ENCODE measurements at places on chromosomes 1 and 21. TPM values are rescaled to one million over a fixed set of nuclear protein-coding genes. Genes with fewer than 3 reads are reported as not detected.

GRCh38 chr1:151849871-151850270 is 3.6 kb downstream of the THEM5 start:
- DNase-seq = no peak
- no peaks in the 10 kb centered on the region for H3K36me3 ChIP-seq
- H3K27me3 ChIP-seq = no peaks in the 10 kb centered on the region
- peaks cover 8% of the 10 kb centered on the region for H3K4me1 ChIP-seq

DNA sequence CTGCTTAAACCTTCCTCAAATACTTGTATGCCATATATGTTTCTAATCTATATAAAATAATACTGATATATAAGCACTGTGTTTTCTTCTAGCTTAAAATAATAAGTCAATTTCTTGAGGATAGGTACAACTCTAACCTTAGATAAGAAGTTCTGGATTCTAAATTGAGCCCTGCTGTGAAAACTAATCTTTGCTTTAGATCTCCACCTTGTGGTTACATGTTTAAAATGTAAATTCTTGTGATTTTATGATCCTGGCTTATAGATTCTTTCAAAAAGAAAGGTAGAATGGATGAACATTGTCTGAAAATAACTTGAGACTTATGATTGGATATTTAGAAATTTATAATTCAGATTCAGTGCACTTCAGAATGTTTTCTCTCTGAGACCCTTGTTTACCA is 38.9 kb upstream of the HMCN1 start:
- H3K4me1 ChIP-seq = peaks cover 15% of the 10 kb centered on the region
- no peaks in the 10 kb centered on the region for H3K27me3 ChIP-seq
- no peaks in the 10 kb centered on the region for H3K36me3 ChIP-seq
- no peak overlapping the region for H3K4me3 ChIP-seq
- no peak overlapping the region for H3K27ac ChIP-seq
- DNase-seq = no peak

- H3K27me3 ChIP-seq = peaks cover 12% of the 10 kb centered on the region
- peak overlapping the region; percentile 57 for H3K27ac ChIP-seq
- no peak for DNase-seq
- H3K4me3 ChIP-seq = peak overlapping the region; percentile 25
These were observed 391 bp upstream of the KIAA1614 start for GRCh38 chr1:180912211-180912800.

DNA sequence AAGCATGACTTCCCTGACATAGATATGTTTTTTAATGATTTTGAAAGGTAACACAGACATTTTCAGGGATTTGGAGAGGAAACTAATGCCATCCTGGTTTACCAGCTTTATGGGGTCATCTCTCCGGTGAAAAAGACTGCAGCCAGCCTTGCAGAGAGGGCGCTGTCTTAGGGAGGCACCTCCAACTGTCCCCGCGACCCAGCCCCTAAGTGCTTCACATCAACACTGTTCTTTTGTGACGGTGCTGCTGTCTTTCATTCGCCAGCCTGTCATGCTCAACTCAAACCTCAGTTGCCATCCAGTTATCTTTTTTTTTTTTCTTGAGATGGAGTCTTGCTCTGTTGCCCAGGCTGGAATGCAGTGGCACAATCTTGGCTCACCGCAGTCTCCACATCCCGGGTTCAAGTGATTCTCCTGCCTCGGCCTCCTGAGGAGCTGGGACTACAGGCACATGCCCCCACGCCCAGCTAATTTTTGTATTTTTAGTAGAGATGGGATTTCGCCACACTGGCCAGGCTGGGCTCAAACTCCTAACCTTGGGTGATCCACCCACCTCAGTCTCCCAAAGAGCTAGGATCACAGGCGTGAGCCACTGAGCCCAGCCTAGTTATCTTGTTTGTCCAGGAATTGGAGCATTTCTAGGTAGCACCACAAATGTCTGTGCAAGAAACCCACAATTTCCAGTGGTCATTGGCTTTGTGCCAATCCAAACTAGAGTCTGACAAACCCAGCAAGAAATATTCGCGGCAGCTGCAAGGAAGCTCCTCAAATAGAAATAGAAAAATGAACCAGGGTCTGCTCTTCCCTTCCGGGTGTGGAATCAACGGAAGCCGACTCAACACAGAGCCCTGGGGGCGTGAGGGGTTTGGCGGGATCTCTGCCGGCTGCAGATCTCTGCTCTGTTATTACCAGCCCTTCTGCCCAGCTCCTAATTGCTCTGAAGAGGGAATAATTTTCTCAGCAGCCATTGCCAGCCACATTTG is 24.2 kb downstream of the PDE9A start:
- H3K27me3 ChIP-seq = no peaks in the 10 kb centered on the region
- H3K4me3 ChIP-seq = no peak overlapping the region
- H3K27ac ChIP-seq = no peak overlapping the region
- DNase-seq = no peak

GRCh38 chr1:225440380-225441221 is 12.8 kb upstream of the LBR start:
- DNase-seq = peak; percentile 59
- no peaks in the 10 kb centered on the region for H3K36me3 ChIP-seq
- peaks cover 54% of the 10 kb centered on the region for H3K4me1 ChIP-seq
- peak overlapping the region; percentile 20 for H3K27ac ChIP-seq

- no peak overlapping the region for H3K27ac ChIP-seq
- H3K27me3 ChIP-seq = no peaks in the 10 kb centered on the region
- H3K36me3 ChIP-seq = no peaks in the 10 kb centered on the region
- DNase-seq = no peak
- H3K4me1 ChIP-seq = no peaks in the 10 kb centered on the region
These were observed 3.3 kb upstream of the SLAMF8 start for GRCh38 chr1:159823406-159823805.

DNA sequence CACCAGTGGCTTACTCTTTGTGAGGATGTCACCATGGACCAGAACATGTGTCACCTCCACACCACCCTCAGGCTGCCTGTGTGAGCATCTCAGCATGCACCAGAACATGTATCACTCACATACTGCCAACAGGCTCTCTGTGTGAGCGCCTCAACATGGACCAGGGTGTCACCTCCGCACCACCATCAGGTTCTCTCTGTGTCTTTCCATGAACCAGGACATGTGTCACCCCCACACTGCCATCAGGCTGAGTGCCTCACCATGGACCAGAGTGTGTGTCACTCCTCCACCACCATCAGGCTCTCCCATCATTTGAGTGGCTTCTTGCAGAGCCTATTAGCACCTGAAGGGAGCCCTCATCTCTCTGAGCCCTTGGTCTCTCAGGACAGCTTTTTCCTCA is 125.2 kb downstream of the ZNF648 start:
- DNase-seq = no peak
- no peak overlapping the region for H3K4me3 ChIP-seq
- no peaks in the 10 kb centered on the region for H3K36me3 ChIP-seq
- no peaks in the 10 kb centered on the region for H3K27me3 ChIP-seq

DNA sequence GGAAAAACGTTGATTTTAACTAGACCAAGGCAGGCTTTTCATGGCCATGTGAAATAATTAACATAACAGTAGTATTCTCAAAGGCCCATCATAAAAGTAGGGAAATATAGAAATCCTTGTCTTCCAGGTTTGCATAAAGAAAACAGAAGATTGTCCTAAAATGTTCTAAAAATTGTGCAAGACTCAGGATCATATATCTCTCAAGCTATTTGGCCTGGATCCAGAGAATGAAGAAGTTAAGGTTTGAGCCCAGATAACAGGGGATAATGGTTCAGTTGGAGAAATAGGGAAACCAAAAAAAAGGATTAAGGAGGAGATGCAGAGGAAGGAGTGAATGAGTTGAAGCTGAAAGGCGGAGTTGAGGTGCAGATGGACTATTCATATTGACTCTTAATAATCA is 555.5 kb upstream of the NR5A2 start:
- H3K4me1 ChIP-seq = no peaks in the 10 kb centered on the region
- H3K27ac ChIP-seq = no peak overlapping the region
- H3K36me3 ChIP-seq = no peaks in the 10 kb centered on the region
- H3K4me3 ChIP-seq = no peak overlapping the region

DNA sequence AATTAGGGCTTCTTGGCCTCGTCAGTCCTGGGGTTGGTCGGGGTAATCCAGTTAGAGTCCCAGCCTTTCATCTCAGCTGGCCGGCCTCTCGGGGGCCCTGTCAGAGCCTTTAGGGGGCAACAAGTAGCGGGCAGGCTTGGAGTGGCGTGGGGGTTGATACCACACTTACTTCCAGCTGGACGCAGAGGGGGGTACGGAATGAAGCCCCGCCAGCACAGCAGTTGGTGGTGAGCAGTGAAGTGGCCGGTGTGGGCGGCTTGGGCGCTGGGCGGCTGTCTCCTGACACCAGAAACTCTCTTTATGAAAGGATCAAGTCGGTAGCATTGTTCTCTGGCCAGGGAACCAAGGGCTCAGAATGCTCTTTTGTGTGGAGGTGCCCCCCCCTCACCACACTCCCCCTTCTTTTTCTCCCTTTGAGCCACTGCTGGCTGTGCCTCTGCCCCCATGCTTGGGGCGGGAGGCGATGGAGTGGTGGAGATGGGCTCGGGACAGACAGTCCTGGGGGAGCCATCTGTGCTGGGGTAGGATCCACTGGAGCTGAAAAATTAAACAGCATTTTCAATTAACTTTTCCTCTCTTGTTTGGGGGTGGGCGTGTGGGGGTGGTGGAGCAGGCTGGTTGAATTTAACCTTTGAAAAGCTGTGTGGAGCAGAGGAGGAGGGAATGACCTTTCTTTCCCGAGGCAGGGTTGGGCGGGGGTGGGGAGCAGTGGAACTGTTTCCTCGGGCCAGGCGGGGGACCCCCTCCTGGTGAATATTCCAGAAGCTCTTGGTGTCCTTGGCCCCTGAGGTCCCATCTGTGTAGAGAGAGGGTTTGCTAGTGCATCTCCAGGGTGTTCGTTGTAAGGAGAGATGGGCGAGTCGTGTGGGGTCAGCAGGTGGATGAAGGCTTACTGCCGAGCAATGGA is 102.7 kb downstream of the RNF220 start:
- H3K27ac ChIP-seq = no peak overlapping the region
- no peak for DNase-seq
- no peak overlapping the region for H3K4me3 ChIP-seq
- H3K4me1 ChIP-seq = no peaks in the 10 kb centered on the region
- peaks cover 3% of the 10 kb centered on the region for H3K27me3 ChIP-seq

- no peaks in the 10 kb centered on the region for H3K4me1 ChIP-seq
- H3K36me3 ChIP-seq = no peaks in the 10 kb centered on the region
- no peak overlapping the region for H3K4me3 ChIP-seq
- H3K27ac ChIP-seq = no peak overlapping the region
- H3K27me3 ChIP-seq = no peaks in the 10 kb centered on the region
These were observed 35.8 kb downstream of the GREM2 start for GRCh38 chr1:240575981-240576662.

GRCh38 chr1:23597635-23598388 is 38.5 kb upstream of the ID3 start:
- DNase-seq = no peak
- H3K27me3 ChIP-seq = no peaks in the 10 kb centered on the region

DNA sequence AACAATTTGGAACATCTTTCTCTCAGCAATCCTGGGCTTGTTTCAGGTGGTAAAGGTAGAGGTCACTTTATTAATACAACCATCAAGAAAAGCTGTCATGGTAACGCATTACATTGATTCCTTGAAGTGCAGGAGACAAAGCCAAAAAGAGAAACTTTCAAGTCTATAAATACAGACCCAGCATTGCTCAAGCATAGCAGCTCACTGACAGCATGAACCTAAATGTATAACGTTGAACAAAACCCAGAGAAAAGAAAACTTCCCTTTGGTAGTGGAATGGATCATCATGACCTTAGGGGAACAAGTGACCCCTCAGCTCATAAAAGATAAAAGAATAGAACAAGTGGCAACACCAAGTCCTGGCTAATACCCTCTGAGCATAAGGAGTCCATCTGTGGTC is 332.2 kb downstream of the NTNG1 start:
- H3K4me3 ChIP-seq = no peak overlapping the region
- no peaks in the 10 kb centered on the region for H3K4me1 ChIP-seq
- no peaks in the 10 kb centered on the region for H3K36me3 ChIP-seq
- no peak for DNase-seq

DNA sequence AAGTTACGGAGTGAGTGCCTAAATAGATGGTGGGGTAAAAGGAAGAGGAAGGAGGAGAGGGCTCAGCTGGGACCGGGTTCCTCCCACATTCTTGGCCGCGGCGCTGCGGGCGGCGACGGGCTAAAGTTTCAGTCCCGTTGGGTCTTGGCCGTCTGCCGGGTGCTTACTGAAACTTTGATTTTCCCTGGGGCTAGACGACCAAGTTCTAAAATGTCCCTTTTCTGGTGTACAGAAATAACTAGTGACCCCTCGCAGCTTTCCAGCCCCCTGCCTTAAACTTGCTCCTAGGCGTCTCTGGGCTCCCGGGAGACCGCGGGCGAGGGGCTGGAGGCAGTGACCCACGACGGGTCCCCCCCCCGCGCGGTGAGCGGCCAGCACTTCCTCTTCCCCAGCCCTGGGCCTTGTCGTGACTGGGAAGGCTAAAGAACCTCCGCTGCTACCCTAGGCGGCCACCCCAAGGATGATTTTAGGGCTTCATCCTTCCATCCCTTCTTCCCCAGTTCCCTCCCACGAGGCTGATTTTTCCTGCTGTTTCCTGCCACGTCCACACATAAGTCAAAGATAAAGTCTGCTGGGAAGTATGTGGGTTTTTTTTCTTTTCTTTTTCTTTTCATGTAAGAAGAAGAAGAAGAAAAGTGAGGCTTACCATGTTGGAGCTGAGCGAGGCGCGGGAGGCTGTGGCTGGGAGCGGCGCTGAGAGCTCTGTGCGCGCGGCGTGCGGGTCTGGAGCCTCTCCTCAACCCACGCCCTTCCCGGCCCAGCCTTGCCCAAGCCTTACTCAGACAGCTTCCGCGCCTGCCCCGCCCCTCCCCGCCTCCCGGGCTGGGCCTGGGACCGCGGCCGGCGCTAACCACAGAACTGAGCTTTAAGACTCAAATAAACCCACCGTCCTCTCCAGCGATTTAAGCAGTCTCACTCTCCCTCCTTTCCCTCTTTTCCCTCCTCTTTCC is at the start of gene S100A11:
Gene S100A11, minus strand, starts transcription at position 738 of the 950 bp plus-strand sequence. Its CDS starts 89 bp downstream, at position 649.
- peaks cover 28% of the 10 kb centered on the region for H3K4me1 ChIP-seq
- peaks cover 11% of the 10 kb centered on the region for H3K36me3 ChIP-seq
- H3K27me3 ChIP-seq = no peaks in the 10 kb centered on the region
- DNase-seq = peak; percentile 86
- peak within 1 kb of the TSS; percentile 5 for H3K4me3 ChIP-seq

DNA sequence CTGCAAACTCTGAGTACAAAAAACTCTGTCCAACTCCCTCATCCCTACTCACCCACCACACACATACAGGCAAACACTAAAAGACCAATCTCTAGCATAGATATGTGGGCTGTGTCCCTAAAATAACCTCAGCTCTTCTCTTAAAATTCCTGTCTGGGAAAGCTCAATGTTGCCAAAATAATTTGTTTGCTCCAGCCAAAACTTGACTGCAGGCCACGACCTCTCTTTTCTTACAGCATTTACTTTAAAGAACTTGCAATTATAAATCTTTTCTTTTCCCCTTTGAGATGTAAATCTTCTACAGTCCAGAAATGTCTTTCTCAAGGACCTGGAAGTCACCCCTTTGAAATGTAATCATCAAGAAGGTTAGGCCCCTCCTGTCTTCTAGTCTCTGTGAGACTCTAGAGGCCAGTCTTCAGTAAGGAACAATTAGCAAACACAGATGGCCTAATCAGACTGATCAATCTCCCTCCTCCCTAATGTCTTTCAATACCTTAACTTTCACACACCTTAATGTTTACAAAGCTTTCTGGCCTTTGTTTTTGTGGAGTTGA is 483.6 kb upstream of the RGS18 start:
- H3K27me3 ChIP-seq = no peaks in the 10 kb centered on the region
- no peak for DNase-seq
- H3K36me3 ChIP-seq = no peaks in the 10 kb centered on the region
- no peak overlapping the region for H3K27ac ChIP-seq
- no peak overlapping the region for H3K4me3 ChIP-seq

Gene HMGCS2
- not detected for total RNA-seq

Gene PTGFRN
- 76.8 TPM for total RNA-seq

Gene MYCL
- 33.0 TPM for total RNA-seq

Gene TRAPPC10
- 26.4 TPM for total RNA-seq

Gene OR10R2
- not detected for total RNA-seq
